Activated naive CD4-positive, alpha-beta T cell (primary cell): ENCODE measurements at places on chromosomes 7 and 10.

DNA sequence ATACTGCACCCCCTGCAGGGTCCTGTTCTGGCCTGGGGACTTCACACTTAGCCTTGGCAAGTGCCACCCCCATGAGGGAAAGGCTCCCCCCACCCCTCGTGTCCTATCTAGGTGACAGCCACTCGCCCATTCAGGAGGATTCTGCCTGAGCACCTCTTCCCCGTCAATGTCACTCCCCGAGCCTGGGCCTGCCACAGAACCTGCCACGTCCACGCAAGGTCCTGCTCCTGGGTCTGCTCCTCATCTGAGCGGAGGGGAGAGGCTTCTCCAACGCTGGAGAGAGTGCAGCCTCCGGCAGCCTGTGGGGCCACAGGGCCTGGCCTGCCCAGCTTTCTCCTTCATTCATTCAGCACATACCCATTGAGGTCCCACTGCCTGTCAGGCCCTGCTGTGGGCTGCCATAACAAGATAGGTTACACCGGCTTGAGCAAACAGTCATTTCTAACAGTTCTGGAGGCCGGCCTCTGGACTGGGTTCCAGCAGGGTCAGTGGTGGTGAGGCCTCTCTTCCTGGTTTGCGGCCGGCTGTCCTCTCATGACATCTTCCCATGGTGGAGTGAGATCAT is 92.0 kb upstream of the RET start:
- no peak for DNase-seq

GRCh38 chr10:104345941-104346340 is 7.7 kb upstream of the ITPRIP start:
- no peak for DNase-seq

DNA sequence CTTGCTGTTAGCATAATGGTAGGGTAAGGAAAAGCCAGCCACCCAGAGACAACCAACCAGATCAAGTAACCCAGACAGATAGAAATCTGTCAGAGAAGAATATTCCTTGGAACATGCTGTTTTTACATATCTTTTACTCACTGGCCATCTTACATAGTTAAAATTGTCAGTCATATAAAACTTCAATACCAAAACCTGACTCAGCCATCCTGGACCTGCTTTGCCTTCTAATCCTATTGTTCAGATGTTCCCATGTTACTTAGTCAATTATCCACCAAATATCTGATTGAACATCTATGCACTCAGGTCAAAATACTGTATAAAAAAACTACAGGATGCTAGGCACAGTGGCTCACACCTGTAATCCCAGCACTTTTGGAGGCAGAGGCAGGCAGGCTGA is 466.5 kb upstream of the NRP1 start:
- DNase-seq = no peak

DNA sequence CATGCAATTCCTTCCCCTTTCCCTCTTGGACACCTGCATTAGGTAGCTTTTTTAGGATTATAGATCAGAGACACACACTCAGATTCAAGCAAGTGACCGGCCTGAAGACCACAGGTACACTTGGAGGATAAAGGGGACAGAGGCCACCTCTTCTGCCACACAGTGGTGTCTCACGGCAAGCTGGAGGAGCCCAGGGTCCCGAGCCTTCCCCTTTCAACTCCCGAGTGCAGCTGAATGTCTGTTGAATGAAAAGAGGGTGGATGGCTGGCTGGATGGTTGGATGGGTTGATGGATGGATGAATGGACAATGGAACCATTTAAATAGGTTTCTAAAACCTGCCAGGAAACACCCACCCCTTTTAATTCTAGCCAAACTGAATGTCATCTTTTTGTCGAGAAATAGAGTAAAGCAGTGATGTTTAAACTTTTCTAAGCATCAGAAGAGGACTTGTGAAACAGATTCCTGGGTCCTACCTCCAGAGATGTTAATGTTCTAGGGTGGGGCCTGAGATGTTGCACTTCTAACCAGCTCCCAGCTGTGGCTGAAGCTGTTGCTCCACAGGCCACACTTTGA is 49.2 kb upstream of the ZMIZ1 start:
- DNase-seq = no peak

GRCh38 chr10:14687340-14687739 is 87.4 kb downstream of the FAM107B start:
- no peak for DNase-seq
